ENCODE measurements at places on chromosomes 5 and 9. TPM values are rescaled to one million over a fixed set of nuclear protein-coding genes. Genes with fewer than 3 reads are reported as not detected.

DNA sequence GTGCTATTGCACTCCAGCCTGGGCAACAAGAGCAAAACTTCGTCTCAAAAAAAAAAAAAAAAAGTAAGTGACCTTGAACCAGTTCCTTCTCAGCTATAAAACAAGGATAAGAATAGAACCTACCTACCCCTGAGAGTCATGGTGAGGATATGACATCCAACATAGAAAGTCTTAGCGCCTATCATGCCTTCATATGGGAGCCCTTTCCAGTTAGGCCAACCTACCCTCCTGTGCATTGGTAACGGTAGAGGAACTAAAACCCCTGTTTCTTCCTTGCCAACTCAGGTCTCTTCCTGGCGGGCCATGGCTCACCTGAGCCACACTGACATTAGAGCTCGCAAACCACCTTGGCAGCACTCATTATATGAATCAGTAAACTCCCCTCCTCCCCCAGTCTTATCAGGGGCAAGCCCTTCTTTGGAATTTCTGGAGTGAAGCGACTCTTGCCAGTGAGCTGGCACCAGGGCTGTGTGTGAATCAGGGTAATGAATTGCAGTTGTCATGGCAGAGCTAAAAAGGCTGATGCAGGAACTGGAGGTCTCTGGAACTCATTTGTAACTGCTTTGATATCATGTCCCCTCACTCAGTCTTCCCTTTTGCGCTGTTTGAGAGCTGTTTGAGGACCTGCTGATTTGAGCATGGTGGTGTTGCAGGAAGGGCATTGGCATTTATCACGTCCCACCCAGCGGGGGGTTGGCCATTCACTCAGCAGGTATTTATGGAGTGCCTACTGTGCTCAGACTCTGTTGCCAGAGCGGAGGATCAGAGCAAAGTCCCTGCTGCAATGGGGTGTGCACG is 10.3 kb downstream of the WWC1 start:
- no peaks in the 10 kb centered on the region for H3K36me3 ChIP-seq
- H3K4me3 ChIP-seq = no peak overlapping the region
- H3K27ac ChIP-seq = peak overlapping the region; percentile 81
- peaks cover 26% of the 10 kb centered on the region for H3K4me1 ChIP-seq

- H3K4me3 ChIP-seq = no peak overlapping the region
- peaks cover 88% of the 10 kb centered on the region for H3K36me3 ChIP-seq
- no peaks in the 10 kb centered on the region for H3K27me3 ChIP-seq
- DNase-seq = no peak
- no peaks in the 10 kb centered on the region for H3K4me1 ChIP-seq
- H3K27ac ChIP-seq = no peak overlapping the region
Measured at GRCh38 chr9:120534266-120534665, 45.7 kb downstream of the CDK5RAP2 start.

DNA sequence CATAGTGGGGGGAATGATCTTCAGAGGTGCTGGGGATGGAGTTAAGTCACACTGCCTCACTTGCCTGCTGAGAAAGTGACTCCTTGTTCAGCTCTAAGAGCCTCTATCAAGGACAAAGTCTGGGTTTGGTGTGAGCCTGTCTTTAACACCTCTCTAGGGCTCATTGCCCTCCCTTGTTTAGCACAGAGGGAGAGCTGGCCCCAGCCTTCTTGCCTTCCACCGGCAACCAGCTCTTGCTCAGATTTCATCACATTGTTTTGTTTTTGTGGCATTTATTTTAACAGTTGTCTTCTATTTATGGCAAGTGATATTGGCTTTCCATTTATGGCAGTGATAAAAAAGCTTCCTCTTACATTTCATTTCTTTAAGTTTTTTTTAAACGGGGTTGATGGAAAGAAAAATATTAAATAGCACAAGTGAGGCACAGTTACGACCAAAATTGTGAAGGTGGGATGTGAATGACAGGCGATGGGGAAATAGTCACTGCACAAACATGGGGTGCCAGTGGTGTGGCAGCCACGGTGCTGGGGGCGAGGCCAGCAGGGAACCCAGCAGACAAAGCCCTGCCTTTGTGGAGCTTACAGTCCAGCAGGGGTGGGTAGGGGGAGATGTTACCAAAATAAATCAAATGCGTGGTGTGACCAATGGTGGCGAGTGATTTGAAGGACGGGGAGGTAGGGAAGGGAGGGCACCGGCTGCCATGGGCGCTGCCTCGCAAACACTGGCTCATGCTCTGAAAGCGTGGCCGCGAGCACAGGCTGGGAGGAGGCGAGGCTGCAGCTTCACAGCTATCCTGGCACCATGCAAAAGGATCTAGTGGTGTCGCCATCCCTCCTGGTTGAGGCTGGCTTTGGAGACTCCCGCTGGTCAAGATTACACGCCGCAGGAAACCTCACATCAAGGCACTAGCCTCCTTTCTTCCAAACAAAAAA is 21.2 kb upstream of the UNC5A start:
- no peak overlapping the region for H3K4me3 ChIP-seq
- H3K27me3 ChIP-seq = peaks cover 98% of the 10 kb centered on the region
- H3K27ac ChIP-seq = no peak overlapping the region
- H3K4me1 ChIP-seq = no peaks in the 10 kb centered on the region
- no peak for DNase-seq

- no peaks in the 10 kb centered on the region for H3K27me3 ChIP-seq
- H3K4me1 ChIP-seq = peaks cover 39% of the 10 kb centered on the region
- peak; percentile 16 for DNase-seq
- no peak overlapping the region for H3K27ac ChIP-seq
Measured at GRCh38 chr5:171386006-171386671, 1.5 kb upstream of the NPM1 start.

Gene PCDHGA1
- polyA plus RNA-seq = not detected

All from stomach (tissue), 19 donors.